T-helper 2 cell (primary cell): ENCODE measurements at places on chromosomes 5 and 9.
A peak's percentile ranks its signal among the peaks of the same experiment; 100 is the strongest.

GRCh38 chr9:122226758-122227574 lies 1.8 kb downstream of the LHX6 start:
- no peak for DNase-seq

DNA sequence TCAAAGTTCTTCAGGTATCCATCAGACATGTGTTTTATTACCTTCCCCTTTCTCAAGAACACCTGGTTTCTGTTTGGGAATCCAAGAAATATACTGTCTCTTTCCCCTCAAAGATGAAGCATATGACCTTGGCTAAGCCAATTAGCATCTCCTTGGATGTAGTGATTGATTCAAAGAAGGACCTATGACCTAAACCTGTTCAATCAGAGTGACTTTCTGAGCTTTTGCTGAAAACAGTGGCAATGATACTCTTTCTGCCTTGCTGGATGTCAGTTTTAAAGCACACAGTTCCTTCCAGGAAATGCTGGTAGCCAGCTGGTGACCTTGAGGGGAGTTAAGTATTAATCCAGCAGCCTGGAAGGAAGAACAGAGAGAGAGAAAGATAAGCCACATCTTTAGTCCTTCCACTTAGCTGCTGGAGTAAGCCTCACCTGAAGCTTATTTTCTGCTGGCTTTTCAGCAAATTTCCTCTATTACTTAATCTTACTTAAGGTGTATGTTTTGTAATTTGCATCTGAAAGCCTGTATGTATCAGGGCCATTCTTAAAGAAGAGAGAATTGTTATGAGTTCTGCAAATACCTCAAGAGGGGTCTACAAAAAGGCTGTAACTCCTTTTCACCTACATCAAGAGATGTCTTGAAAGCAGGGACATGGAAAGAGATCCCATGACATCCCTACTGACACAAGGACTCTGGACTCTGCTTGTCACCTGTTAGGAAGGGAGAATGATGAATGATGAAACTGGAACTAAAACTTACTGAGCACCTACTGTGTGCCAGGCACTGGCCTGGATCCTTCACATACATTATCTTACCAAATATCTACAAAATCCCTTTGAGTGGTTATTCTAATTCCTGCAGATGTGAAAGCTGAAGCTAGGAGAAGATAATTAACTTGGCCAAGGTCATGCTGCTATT lies 35.2 kb upstream of the PIK3R1 start:
- DNase-seq, result no peak

GRCh38 chr9:109349421-109349846 lies 28.6 kb upstream of the EPB41L4B start:
- no peak for DNase-seq

DNA sequence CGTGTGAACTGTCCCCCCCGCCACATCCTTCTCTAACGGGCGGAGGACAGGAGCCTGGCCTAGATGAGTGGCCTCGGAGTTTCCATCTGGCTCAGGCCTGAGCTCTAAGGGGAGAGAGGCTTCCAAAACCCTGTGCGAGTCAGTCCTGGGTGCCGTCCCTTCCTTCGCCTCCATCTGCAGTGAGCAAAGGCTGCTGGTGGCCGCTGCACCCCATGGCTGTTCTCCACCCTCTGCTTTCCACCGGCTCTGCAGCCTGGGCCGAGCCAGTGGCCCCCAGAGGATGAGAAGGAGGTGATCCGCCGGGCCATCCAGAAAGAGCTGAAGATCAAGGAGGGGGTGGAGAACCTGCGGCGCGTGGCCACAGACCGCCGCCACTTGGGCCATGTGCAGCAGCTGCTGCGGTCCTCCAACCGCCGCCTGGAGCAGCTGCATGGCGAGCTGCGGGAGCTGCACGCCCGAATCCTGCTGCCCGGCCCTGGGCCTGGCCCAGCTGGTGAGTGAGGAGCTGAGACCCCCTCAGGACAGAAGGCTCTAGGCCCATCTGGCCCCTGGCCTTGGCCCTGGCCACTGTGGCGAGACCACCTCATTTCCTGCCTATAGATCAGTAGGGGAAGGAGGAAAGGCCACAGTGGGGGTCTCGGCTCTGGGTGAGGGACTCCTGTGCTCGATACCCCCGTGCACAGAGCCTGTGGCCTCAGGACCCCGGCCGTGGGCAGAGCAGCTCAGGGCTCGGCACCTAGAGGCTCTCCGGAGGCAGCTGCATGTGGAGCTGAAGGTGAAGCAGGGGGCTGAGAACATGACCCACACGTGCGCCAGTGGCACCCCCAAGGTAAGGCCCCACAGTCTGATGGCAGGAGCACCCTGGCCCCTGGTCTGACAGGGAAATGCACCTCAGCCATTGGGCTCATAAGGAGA lies 3.0 kb downstream of the PKN3 start:
- no peak for DNase-seq

- DNase-seq, result no peak
Observed at GRCh38 chr9:127447416-127448111, 3.6 kb downstream of the RPL12 start.

DNA sequence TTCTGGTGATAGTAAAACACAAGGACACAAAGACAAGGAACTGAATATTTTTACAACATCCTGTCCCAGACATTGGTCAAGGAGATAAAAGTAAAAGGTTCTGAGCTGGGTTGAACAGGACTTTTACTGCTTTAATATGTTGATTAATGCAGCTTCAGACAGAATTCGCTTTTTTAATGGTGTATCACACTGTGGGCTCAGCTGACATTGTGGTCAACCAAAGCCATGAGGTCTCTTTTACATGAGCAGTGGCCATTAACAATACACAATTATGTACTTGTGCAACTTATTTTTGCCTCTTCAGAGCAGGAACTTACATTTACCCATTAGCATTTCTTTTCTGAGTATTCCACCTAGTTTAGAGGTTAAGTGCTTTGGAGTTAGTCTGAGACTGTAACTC lies 22.8 kb upstream of the ERBIN start:
- no peak for DNase-seq

DNA sequence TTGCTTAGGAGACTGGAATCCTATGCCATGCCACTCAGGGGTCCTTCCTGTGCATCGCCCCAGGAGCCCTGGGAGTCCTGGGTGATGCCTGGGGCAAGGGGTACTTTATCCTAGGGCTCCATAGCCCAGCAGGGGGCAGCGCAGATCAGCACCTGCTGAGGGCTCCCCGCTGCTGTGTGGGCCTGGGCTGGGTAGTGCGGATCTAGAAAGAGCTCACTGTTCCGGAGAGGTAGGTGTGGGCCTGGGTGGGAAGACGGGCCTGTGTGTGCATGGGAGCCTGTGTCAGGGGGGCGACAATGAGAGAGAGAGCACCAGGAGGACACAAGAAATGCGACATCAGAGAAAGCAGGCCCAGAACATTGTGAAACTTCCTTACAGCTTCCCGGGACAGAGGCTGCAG lies 11.4 kb upstream of the DAB2IP start:
- no peak for DNase-seq

DNA sequence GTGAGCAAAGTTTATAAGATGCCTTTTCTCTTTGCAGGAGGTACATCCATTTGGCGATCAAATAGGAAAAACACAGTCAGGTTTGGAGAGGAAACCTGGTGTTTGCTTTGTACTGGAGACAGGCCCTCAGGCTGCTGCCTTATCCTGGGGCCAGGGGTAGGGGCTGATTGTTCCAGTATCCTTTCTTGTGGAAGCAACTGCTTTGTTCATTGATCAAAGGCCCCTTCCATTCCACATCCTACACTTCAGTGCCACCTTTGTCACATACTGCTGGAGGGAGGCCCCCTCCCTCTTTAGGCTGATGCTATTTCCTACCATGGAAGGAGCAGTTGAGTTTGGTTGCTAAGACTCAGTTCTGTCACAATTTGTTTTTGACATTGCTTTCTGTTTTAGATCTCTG lies 778.1 kb downstream of the TLR4 start:
- no peak for DNase-seq

- DNase-seq, result no peak
Observed at GRCh38 chr5:82045554-82046275, 73.9 kb downstream of the ATG10 start.

- peak; percentile 60 for DNase-seq
Observed at GRCh38 chr5:68141494-68141893, 74.1 kb upstream of the PIK3R1 start.

DNA sequence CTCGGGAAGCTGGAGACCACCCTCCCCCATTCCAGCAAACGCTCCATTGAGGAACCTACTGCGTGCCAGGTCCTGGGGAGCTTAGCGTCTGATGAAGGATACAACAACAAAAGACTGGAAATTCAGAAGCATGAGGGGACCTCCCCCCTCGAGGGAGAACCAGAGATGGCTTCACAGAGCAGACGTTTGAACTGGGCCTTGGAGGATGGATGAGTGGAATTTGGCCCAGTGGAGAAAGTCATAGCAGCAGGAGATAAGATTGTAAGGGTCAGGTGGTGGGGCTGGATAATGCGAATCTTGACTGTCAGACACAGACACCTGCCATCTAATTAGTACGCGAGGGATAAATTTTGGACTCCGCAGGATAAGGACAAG lies 1.2 kb upstream of the SLC25A51 start:
- DNase-seq, result no peak

- DNase-seq, result no peak
Observed at GRCh38 chr5:119321569-119322311, 34.1 kb upstream of the TNFAIP8 start.

- no peak for DNase-seq
Observed at GRCh38 chr5:17343675-17344074, 126.2 kb downstream of the BASP1 start.

- DNase-seq, result no peak
Observed at GRCh38 chr5:1659100-1659981, 135.6 kb upstream of the LPCAT1 start.

GRCh38 chr9:126509718-126510117 lies 104.0 kb upstream of the LMX1B start:
- no peak for DNase-seq
